Right renal pelvis (tissue), 4 donors: ENCODE measurements at places on chromosomes 2 and 18. TPM values are rescaled to one million over a fixed set of nuclear protein-coding genes. Genes with fewer than 3 reads are reported as not detected.

Gene HNRNPLL
- 77.9 TPM for polyA plus RNA-seq

DNA sequence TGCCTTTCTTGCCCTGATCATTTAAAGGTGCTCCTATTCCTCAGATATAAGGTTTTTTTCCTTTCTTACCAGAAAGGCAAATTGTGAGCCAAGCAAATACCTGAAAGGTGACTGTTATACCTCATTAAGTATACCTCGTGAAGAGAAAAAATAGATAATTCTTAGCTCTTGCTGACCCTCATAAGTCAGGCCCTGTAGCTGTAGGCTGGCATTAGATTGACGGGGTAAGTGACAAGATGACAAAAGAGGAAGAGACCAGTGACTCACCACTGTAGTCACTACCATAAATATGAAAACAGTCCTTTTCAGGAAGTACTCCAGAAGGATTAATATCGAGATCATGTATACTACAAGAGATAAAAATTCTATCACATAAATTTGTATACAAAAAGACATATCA lies 104.6 kb downstream of the PTPN4 start:
- DNase-seq: no peak

DNA sequence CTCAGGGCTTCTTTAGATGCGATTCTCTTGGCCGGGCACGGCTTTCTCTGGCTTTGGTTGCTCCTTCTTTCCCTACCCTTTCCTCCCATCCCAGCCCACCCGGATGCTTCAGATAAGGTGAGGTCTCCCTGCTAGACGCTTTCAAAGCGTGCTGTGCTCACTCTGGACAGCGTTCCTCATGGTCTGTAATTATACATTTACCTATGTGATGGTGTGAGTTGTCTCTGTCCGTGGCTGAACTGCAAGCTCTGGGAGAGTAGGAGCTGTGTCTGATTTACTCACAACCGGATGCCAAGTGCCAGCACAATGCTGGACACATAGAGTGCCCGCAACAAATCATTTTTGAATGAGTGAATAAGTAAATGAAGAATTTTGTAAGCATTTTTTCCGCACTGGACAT lies 26.8 kb upstream of the PNPT1 start:
- no peak for DNase-seq

DNA sequence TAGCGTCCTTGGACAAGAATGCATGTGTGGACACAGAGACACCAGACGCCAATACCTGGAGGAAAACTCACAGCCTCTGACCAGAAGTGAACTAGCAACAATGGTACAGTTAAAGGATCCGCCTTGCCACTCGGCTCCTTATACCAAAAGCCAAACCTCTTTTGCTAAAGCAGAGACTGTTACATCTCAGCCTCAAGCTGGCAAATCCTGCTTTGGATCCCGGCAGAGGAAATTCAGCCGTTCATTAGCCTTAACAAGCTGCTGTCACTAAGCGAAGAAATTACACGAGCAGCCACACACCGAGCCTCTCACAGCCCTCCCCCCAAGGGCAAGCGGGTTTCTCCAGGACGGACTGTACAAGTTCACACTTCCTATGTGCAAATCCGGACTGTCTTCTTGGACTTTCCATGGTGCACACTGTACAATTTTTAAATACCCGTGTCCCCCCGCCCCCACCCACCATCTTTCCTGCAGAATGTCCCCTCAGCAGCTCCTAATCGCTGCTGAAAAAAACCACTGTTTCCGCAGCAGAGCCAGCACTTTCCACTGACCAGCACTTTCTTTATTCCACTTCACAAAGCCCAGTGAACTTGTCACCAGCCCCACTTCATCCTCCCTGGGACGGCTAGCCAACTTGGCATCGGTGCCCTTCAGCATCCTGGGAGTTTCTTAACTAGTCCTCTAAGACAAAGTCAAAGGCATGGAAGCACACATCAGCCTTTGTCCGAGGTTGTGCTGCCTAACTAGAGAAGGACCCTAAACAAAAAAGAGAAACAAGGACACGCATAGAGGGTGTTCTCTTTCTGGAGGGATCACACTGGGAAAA lies 1.5 kb downstream of the KLF7 start:
- DNase-seq: no peak

DNA sequence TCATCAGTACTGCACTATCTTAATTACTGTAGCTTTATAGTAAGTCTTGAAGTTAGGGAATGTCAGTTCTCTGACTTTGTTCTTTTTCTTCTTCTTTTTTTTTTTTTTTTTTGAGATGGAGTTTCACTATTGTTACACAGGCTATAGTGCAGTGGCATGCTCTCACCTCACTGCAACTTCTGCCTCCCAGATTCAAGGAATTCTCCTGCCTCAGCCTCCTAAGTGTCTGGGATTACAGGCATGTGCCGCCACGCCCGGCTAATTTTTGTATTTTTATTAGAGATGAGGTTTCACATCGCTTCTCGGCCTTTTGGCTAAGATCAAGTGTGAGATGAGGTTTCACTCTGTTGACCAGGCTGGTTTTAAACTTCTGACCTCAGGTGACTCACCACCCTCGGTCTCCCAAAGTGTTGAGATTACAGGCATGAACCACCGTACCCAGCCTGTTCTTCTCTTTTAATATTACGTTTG lies 41.9 kb upstream of the TANC1 start:
- no peak for DNase-seq

- DNase-seq: no peak
Observed at GRCh38 chr2:182666674-182667314, 49.3 kb upstream of the DNAJC10 start.

GRCh38 chr2:151657667-151658076 lies 76.6 kb downstream of the NEB start:
- no peak for DNase-seq

- no peak for DNase-seq
Observed at GRCh38 chr18:10437837-10438236, 16.6 kb upstream of the APCDD1 start.

Gene LRRC30
- polyA plus RNA-seq: 0.62 TPM

Gene PTPRN
- polyA plus RNA-seq: 0.31 TPM

Gene OBSL1
- polyA plus RNA-seq: 193 TPM

Gene ALPG
- polyA plus RNA-seq: not detected

GRCh38 chr2:12081481-12082210 lies 335.2 kb downstream of the LPIN1 start:
- no peak for DNase-seq

DNA sequence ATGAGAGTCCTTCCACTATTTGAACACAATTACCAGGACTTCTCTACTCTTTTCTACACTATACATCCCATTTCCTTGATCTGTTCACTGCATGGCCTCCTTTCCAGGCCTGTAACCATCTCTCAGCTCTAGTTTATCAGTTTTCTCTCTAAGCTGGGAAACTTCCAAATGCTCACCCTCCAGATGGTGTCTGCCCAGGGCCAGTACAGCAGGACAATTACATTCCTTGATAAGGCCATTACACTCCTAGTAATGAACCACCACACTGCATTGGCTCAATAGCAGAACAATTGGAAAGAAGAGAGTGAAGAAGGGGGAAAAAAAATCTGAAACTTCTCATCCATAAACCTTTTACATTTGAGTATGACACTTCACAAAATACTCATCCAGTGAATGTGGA lies 359.1 kb downstream of the ALK start:
- no peak for DNase-seq
